ENCODE measurements at places on chromosomes 4 and X.

DNA sequence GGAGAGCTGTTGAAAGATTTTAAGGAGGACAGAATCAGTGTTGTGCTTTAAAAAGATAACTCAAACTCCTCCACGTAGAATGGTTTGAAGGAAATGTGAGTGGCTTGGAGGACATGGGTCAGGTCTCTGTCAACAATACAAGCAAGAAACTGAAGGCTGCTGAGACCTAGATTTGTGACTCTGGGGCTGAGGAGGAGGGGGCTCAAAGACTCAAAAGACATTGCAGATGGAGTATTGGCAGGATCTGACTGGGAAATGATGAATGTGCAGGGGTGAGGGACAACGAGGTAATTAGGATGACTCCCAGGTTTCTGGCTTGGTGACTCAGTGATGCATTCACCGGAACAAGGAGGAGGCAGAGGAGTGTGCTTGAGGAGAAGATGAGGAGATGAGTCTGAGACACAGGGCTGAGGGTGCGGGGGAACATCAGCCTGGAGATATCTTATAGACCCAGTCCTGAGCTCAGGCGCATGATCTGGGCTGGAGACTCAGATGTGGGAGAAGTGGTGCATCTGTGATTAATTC lies 3.3 kb upstream of the RPS4X start:
- no peak for DNase-seq

DNA sequence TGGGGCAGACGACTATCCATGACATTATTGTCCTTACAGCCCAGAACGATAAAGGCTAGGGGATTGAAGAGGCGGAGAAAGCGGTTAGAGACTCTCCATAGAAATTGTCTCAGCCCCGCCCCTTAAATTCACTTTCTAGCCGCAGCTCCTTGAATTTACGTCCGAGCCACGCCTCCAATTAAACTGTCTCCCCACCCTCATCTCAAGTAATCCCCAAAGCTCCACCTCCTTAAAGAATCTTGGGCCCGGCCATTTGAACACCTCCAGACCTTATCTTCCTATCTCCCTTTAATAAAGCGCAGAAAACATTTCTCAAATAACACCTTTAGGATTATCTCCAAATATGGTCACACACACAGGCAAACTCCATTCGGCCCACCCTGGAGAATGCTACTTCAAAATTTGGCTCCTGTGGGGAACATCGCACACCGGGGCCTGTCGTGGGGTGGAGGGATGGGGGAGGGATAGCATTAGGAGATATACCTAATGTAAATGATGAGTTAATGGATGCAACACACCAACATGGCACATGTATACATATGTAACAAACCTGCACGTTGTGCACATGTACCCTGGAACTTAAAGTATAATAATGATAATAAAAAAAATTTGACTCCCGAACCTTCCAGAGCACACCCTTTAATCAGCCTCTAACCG lies 7.2 kb upstream of the MAGIX start:
- no peak for DNase-seq

GRCh38 chrX:94288325-94288724 lies 614.3 kb downstream of the FAM133A start:
- no peak for DNase-seq

DNA sequence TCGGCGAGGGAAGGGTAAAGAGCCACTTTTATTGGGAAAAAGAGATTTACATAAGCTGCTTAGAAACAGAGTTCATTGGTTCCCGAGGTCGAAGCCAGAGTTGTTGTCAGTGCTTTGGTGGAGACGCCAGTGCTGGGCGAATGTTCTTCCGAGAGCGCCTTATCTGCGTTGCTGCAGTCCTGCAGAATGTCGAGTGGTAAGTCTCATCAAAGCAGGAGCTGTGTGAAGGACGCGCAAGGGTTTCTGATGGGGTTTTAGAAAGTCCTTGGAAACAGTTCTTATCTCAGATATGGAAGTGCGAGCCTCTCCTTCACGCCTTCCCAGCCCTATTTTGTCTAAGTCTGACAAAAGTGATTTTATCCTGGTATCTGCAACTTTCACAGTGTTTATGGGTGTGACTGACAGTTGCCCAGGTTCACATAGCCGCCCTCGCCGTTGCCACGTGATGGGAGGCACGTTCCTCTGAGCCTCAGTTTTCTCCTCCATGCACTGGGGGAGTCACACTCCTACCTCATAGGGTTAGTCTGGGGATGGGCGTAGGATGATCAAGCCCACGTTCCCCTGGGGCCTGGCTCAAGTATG lies 47.3 kb upstream of the NSG1 start:
- DNase-seq: no peak

GRCh38 chrX:15448010-15448639 lies 45.0 kb downstream of the PIR start:
- no peak for DNase-seq

GRCh38 chr4:184039963-184040383 lies 134.9 kb downstream of the STOX2 start:
- no peak for DNase-seq

DNA sequence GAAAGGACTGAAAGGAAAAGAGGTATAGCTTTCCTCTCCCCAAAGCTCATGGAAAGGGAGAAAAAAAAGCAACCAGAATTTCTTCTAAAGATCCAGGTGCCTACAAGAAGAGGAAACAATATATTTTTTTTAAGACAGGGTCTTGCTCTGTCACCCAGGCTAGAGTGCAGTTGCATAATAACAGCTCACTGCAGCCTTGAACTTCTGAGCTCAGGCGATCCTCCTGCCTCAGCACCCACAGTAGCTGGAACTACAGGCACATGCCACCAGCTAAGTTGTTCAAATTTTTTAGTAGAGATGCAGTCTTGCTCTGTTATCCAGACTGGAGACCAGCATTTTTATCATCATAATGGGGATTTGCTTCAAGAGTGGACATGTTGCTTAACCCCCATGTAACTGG lies 30.5 kb upstream of the BBS12 start:
- no peak for DNase-seq

GRCh38 chr4:188819233-188819632 lies 680.0 kb downstream of the TRIML1 start:
- DNase-seq: no peak

DNA sequence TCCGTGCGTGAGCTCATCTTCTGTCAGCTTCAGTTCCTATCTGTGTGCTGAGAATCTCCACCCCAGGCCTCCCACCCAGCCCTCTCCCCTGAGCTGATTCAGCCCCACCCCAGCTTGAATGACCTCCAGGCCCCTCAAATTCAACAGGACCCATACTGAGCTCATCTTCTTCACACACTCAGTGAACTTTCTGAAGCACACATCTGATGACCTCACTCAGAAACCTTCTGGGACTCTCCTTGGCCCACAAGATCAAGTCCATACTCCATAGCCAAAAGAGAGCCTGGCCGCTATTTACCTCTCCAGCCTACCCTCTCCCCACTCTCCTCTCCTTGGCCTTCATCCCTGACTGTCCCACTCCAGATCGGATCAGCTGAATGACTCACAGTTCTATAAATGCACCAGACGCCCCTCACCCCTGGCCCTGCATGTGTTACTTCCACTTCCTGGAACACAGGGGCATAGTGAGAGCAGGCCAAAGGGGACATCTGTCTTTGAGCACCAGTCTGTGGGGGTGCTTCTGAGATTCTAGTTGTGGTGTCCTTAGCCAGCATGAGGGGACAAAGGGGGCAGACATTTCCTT lies 62.5 kb downstream of the PJA1 start:
- no peak for DNase-seq

GRCh38 chr4:16195209-16195608 lies 31.1 kb downstream of the TAPT1 start:
- no peak for DNase-seq

DNA sequence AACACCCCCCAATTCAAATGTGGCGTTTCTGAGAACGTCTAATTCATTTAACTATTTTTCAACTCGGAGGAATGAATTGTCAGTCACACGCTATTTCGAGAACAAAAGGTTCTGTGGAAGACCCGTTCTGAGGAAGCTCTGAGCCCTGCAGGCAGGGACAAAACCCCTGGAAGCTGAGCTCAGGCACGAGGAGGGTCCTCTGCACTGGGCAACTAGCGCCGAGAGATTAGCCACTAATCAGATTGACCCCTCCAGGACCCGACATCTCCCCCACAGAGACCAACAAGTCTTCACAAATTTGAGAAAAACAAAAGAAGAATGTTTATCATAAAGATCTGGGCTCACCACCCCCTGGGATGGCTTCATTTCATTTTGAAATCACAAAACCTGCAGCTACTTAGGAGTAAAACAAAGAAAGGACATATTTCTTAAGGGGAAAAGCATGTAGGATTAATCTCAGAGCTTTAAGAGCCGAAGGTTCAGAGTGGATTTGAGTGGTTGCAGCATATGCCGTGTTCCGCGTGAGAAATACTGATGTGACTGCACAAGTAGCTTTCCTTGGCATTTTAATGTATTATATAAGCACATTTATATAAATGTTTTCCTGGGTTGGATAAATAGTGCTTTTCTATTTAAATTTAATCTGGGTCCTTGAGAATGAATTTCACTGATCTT lies 41.8 kb downstream of the ADRA2C start:
- DNase-seq: no peak

- DNase-seq: no peak
Measured at GRCh38 chrX:24838629-24839028, 144.9 kb downstream of the POLA1 start.

GRCh38 chr4:99783940-99784339 lies 32.7 kb upstream of the DAPP1 start:
- DNase-seq: no peak

GRCh38 chr4:88674979-88675378 lies 22.6 kb downstream of the NAP1L5 start:
- no peak for DNase-seq

- no peak for DNase-seq
Measured at GRCh38 chr4:60034361-60034760, 1165.8 kb upstream of the ADGRL3 start.

DNA sequence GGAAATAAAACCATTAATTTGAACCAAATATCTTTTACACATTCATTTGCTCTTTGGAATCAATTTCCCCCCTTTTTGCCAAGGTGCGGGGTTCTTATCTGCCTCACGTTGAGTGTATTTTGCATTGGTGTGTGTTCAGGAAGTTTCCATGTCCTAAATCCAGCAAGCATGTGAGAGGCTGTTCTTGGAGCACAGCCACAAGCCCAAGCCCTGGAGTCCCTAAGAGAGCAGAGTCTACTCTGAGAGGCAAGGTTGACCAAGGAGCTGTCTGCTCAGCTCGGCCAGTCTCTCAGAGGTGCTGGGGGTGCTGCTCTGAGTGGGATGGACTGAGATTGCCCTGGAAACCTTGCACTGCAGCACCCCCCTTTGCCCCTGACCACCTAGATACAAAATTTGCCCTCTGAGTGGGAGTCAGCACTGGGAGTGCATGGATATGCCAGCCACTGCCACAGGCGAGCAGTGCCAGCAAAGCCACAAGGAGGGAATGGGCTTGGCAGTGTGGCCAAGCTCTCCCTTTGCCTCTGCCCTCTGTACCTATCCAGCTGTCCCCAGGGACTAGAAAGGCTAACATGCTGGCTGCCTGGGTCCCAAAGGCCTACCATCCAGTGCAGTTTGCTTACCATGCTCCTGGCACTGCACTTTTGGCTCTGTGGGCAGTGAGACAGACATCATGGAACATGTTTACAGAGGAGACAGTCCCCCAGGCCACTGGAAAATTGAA lies 20.5 kb upstream of the FAM193A start:
- DNase-seq: no peak

GRCh38 chrX:151704041-151704663 lies 8.9 kb downstream of the PRRG3 start:
- no peak for DNase-seq

DNA sequence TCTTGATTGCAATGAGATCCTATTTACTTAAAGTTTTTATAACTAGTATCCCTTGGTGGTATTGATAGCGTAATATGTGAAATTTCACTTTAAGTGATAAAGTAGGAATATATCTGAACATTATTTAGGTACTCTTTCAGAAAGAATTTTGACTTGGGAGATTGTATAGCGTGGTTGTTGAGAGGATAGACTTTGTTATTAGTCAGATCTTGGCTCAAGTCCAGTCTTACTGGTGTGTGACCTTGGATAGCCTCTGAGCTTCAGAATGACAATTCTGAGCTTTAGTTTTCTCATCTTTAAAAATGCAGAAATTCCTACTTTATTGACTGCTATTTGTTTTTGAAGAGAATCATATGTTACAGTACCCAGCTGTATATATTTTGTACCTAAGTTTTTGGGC lies 32.6 kb downstream of the DCK start:
- DNase-seq: no peak

- no peak for DNase-seq
Measured at GRCh38 chr4:74331252-74331651, 23.0 kb downstream of the EPGN start.

- DNase-seq: no peak
Measured at GRCh38 chr4:139208404-139208945, 31.5 kb upstream of the ELF2 start.

- no peak for DNase-seq
Measured at GRCh38 chrX:53595266-53595810, 91.2 kb downstream of the HUWE1 start.

GRCh38 chr4:2962614-2963174 lies 512 bp downstream of the NOP14 start:
- DNase-seq: no peak

DNA sequence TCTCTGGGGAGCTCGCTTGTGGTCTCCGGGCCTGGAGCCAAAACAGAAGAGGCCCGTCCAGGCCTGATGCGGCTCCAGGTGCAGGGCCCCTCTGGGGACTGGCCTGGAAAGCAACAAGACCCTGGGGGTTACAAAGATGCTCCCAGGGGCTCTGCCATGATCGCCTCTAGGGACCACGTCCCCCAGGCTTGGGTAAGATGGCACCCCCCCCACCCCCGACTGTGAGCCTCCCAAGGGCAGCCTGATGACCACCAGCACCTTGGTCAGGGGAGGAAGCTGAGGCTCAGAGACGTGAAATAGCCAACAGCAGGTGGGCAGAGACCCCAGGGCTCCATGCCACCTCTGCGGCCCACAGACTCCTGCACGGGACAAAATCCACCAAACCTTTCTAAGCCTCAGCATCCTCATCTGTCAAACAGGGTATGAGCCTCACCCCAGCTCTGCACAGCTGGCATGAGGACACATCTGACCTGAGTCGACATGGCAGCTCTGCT lies 25.4 kb downstream of the C4orf50 start:
- no peak for DNase-seq

- no peak for DNase-seq
Measured at GRCh38 chrX:73214426-73215094, at the start of gene NAP1L2. Gene NAP1L2, minus strand, starts transcription at chrX:73214851. Its CDS starts 359 bp downstream, at chrX:73214492.

DNA sequence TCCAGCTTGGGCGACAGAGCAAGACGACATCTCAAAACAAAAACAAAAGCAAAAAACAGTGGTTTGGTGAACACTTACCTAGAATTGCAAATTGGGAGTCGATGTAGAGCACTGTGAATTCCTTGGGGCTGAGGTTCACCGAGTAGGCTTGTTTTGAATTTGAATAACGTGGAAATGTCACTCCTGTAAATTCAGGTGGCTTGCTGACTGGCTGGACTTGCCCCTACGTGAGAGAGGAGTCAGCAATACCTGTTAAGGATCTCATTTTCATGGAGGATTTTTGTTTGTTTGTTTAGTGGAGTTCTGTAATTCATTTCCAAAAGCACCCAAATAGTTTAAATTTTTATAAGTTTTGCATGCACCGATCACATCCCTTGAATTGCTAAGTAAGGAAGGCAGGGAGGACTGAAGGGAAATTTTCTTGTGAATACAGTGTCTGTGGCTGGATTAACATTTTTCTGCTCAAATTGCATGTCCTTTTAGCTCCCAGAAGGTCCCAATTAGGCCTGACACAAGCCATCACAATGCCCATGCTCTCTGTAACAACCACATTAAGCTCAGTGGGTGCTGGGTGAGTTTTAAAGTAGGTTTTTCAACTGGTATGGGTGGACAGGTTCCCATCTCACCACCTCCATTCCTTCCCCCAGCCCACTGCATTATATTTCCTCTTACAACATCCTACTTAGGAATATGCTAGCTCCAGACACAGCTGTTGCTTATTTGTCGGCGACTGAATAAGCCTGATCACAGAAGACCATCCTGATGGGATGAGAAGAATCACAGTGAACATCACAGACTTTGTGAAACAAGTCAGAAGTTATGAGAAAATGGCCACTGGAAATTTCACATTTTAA lies 58.5 kb upstream of the TTC29 start:
- no peak for DNase-seq

Data from GM12891 (cell line).